GM12865 (cell line): ENCODE measurements at places on chromosomes 6 and 20.
A peak's percentile ranks its signal among the peaks of the same experiment; 100 is the strongest.

DNA sequence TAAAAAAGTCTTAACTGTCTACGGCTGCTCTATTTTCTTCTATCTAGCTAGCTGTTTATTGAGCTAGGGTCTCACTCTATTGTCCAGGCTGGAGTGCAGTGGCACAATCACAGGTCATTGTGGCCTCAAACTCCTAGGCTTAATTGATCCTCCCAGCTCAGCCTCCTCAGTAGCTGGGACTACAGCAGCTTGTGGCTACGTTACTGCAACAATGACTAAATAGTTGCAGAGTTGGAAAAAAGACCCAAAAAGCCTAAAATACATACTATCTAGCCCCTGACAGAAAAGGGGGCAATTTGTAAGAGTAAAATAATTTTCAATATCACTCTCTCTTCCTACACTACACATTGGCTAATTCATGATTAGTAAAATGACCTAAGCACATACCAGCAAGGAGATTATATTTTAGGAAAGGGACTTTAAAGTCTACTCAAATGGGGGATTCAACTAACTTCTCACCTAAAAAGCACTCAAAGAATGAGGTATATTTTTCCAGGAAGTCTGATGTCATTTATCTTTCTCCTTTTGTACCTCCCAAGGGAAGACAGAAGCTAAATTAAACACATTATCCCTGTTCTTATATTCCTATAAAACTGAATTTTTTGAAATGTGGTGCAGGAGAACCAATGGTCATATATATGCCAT, 82.8 kb downstream of the ZMYND8 start:
- DNase-seq = no peak

- DNase-seq = no peak
Measured at GRCh38 chr6:21033575-21034026, 499.3 kb downstream of the CDKAL1 start.

GRCh38 chr6:6221787-6222535, 98.5 kb downstream of the F13A1 start:
- DNase-seq = peak; percentile 40

DNA sequence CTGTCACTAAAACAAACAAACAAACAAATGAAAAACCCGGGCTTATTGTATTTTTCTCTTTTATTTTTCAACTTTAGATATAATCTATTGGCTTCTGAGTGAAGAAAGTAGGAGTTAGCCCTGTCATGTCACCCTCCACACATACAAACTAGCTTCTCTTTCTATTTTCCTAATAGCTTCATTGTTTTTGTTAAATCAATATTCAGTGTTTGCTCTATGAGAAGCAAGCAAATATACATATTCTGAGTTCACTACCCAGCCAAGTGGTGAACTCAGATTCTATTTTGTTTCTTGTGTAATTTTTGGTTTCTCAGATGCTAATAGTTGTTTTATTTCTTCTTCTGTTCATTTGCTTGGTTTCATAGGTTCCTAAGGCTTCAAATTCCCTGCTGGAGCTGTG, 66.4 kb downstream of the SNRNP48 start:
- no peak for DNase-seq

GRCh38 chr20:50282592-50283241, 92.1 kb downstream of the CEBPB start:
- DNase-seq = no peak

DNA sequence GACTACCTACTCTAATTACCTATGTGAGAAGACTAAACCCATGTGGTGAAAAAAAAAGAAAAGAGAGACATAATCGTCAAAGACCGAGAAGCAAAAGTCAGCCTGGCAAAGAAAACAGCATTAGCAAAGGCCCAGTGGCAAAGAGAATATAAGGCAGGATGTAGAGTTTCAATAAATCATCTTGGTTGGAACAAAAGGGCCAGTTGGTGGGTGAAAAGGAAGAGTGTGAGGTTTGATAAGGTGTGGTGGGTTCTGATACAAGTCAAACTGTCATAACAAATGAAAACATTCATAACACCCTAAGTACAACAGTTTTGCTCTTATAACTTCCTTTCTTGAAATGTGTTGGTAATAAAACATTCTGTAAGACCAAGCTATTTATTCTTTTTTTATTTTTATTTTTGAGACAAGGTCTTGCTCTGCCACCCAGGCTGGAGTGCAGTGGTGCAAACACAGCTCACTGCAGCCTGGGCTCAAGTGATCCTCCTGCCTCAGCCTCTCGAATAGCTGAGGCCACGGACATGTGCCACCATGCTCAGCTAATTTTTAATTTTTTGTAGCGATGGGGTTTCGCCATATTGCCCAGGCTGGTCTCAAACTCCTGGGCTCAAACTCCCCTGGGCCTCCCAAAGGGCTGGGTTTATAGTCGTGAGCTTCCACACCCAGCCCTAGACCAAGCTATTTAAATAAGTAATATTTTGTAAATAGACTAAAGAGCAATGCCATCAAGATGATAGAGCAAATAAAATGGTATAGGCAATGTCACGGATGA, 18.9 kb upstream of the GTF3C6 start:
- DNase-seq = no peak

DNA sequence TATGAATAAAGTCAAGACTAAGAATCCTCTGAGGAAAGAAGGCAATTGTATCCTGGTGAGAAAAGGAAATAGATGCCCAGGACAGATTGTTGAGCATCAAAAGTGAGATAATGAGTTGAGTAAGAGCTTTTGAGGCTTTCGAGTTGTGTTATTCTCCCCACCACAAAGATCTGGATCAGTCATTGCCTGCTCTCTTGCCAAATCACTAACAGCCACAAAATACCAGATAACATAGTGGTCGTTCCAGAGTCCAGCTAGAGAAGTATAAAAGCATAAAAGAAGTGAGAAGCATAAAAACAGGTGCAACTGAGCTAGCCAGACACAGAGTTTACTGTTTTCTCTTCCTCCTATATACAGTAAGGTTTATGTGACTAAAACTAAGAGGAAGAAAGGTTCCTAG, 4.9 kb downstream of the SPINT4 start:
- peak; percentile 20 for DNase-seq

DNA sequence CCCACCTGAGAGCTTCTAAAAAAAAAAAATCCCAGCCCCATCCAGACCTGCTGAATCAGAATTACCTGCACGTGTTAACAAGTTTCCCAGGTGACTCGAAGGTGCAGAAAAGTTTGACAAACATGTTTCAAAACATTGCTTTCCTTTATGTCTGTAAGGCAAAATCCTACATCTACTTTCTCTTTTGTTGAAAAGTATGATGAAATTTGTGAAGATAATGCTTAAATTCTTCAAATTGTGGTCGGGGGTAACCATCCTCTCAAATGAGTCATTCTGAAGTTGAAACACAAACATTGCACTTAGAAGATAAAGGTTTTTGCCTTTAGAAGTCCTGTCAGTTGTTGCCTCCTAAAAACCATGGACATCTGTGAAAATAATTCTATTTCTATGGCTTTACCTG, 429.7 kb downstream of the EPHA7 start:
- DNase-seq = no peak
